ENCODE measurements at places on chromosomes 2 and 18.

GRCh38 chr2:137940154-137940553, 24.1 kb upstream of the HNMT start:
- no peak for DNase-seq

DNA sequence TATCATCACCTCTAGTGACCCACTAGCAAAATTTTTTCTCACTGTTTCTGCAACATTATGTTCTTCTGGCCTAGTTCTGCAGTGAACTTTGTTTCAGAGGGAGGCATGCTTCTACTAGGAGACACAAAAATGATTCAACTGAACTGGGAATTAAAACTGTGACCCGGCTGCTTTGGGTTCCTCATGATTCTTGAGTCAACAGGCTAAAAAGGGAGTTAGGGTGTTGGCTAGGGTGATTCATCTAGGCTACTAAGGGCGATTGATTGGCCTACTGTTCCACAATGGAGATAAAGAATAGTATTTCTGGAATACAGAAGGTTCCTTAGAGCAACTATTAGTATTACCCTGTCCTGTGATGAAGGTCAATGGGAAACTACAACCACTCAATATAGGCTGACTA, 179.5 kb downstream of the PPP1R1C start:
- DNase-seq = no peak

DNA sequence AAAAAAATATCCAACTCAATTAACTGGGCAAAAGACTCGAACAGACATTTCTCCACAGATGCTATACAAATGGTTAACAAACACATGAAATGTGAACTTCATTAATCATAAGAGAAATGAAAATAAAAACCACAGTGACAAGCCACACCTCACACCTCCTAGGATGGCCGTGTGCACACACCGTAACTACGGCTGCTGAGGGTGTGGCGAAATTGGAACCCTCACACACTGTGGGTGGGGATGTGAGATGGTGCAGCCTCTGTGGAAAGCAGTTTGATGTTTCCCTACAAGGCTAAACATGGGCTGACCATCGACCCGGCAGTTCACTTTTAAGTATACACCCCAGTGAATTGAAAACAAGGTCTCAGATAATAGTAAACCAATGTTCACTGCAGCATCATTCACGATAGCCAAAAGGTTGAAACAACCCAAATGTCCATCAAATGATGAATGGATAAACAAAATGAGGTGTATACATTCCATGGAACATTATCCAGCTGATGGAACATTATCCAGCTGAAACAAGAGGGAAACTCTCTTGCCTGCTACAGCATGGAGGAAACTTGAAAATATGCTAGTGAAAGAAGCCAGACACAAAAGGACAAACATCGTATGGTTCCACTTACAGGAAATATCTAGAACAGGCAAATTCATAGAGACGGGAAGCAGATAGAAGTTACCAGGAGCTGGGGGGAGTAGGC, 32.2 kb downstream of the ZAP70 start:
- no peak for DNase-seq

GRCh38 chr18:45519411-45520280, 95.6 kb upstream of the SLC14A2 start:
- no peak for DNase-seq

- no peak for DNase-seq
These were observed 129.3 kb upstream of the EPAS1 start for GRCh38 chr2:46167924-46168323.

- no peak for DNase-seq
These were observed 99.5 kb downstream of the RAB3GAP1 start for GRCh38 chr2:135151615-135152014.

- DNase-seq = no peak
These were observed 125.8 kb downstream of the LYPD6B start for GRCh38 chr2:149164296-149164695.

DNA sequence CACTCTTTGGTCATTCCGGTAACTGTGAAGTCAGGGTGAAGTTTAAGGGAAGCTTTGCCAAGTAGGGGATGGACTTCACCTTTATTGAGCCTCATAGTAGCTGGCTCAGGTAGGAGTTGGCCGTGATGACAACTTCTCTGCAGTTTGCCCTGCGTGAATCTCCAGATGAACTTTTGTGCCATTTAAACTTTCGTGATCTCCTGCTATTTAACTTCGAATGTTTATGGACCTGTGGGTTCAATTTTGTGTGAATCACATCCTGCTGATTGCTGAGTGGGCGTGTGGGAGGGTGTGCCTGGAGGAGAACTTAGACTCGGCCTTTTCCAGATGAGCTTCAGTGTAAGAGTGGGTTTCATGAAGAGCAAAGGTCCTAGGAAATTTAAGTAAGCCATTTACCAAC, 4.2 kb downstream of the UGT1A1 start:
- DNase-seq = no peak

- no peak for DNase-seq
These were observed 174.0 kb upstream of the PIEZO2 start for GRCh38 chr18:11323359-11323819.

DNA sequence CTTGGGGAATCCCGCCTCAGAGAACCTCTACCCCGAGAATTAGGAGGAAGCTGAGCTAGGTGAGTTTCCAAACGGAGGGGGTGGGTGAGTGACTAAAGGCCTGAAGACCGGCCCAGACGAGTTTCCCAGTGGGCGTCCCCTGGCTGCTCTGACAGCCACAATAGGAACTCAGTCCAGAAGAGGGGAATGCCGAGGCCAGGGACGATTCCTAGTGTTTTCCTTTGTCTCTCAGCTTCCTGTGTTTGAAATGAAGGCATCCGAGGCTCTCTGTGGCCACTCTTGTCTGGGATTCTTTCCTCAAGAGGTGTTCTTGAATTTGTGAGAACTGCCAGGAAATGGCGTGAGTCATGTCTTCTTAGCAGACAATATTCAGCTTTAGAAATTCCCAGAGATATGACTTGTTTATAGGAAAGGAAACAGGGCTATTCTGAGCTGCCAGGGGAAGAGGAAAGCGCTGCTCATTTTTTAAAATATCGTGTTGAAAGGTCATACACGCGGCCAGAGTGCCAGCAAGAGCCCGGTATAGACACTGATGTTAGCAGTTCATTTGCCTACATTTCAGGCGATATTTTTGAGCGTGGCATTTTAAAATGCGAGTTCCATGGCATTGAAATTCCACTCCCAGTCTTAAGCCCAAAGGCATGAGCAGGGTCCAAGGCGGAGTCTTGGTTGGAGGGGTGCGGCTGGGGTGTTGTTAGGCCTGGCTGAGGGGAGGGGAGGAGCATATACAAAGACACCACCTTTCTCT, 169.1 kb upstream of the KLF7 start:
- DNase-seq = no peak
